HT1080 (cell line): ENCODE measurements at places on chromosomes 2 and 18. TPM values are rescaled to one million over a fixed set of nuclear protein-coding genes. Genes with fewer than 3 reads are reported as not detected.

- no peak for DNase-seq
Measured at GRCh38 chr18:2535419-2535910, 35.8 kb downstream of the METTL4 start.

DNA sequence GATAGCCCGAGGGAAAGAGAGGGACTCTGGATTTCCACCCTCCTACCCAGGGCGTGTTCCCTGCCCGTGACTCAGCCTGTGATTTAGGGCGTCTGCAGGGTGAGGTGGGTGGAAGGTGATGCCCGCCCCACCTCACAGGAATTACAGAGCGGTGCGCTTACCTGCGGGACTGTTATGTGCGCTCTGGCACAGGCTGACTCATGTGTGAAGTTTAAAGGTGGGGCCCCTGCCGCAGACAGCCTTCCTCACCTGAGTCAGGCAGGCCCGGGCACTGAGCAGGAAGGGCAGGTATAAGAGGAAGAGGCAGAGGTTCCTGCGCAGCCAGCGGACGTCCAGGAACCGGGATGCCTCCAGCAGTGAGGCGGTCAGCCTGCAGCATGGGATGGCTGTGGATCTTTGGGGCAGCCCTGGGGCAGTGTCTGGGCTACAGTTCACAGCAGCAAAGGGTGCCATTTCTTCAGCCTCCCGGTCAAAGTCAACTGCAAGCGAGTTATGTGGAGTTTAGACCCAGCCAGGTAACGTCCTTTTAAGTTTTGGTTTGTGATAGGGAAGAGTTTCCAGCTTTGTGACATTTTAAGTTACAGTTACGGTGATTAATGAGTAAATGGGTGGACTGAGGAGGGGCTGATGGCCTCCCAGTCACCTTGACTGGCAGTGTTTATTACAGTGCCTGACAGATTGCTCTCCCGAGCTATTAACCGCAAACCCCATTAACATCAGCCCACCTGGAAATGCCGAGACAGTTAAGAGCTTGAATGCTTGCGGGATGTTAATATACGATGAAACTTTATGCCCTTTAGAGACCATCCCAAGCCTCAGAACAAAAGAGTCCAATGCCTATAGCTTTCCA is 141.6 kb upstream of the TTC39C start:
- no peak for DNase-seq

DNA sequence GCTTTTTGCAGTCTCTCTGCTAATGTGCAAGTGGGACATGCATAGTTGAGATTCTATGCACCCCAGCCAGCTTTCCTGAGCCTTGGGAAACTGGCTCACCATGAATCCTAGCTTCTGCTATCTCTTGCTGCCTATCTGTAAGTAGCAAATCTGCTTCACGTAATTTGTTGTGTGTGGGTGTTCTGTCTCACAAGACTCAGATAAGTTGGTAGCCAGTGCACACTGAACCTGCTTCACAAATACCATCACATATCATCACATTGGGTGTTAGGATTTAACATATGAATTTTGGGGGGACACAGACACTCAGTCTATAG is 13.9 kb upstream of the VRK2 start:
- no peak for DNase-seq

DNA sequence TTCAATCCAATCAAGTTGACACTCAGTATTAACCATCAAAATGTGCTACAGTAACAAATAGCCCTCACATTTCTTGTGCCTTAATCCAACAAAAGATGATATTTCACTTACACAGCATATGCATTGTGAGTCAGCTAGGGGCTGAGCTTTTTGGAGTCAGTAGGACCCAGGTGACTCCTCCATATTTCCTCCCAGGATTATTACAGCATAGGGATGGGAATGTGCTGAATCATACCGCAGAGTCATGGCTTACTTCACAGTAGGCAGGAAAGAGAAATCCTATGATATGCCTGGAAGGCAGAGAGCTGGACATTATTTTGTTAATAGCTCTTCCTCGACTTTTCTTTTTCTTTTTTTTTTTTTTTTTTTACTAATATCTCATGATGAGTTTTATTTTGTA is 153.3 kb downstream of the TMEM182 start:
- DNase-seq: peak; percentile 94

DNA sequence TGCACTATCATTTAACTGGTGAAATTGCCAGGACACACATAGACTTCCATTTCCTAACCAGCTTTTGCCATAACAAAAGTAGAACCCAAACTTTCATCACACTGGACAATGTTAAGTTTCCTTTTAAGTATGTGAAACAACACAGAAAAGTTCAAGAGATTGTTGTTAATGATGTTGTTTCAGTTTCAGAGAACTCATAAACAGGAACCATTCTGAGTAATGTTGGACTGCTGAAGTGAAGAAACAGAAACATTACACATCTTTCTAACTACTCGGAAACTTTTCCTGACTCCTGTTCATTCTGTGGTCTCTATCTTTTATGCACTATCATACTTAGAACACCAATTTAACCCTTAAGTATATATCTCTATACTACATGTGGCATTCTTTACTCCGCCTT is 179.2 kb downstream of the RIT2 start:
- DNase-seq: no peak

GRCh38 chr2:95225658-95226057 is 18.3 kb downstream of the ZNF892 start:
- no peak for DNase-seq

- DNase-seq: no peak
Measured at GRCh38 chr2:241421330-241421729, 65.2 kb downstream of the FARP2 start.

- no peak for DNase-seq
Measured at GRCh38 chr2:233025706-233026105, 6.8 kb upstream of the NEU2 start.

- DNase-seq: no peak
Measured at GRCh38 chr18:33918571-33918970, 306.1 kb downstream of the NOL4 start.

GRCh38 chr2:166233244-166233643 is 105.4 kb upstream of the SCN1A start:
- DNase-seq: no peak

DNA sequence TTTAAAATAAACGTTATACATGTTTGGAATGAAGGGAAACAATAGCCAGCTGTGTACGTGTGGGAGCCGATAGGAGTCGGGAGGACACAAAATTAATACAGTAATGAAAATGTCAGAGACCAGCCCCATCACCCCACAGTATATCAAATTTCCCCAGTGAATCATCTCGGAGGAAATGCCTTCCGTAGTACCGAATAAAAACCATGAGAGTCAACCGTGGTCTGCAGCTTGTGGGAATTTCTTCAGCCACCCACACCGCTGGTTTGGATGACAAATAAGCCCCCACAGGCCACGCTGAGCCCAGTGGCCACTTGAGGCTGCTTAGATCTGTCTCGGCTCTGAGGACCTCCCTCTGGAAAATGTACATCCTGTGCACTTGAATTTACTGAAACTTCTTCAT is 133.7 kb downstream of the COL6A3 start:
- peak; percentile 98 for DNase-seq

- DNase-seq: peak; percentile 72
Measured at GRCh38 chr2:241009601-241010530, 11.4 kb downstream of the SNED1 start.

DNA sequence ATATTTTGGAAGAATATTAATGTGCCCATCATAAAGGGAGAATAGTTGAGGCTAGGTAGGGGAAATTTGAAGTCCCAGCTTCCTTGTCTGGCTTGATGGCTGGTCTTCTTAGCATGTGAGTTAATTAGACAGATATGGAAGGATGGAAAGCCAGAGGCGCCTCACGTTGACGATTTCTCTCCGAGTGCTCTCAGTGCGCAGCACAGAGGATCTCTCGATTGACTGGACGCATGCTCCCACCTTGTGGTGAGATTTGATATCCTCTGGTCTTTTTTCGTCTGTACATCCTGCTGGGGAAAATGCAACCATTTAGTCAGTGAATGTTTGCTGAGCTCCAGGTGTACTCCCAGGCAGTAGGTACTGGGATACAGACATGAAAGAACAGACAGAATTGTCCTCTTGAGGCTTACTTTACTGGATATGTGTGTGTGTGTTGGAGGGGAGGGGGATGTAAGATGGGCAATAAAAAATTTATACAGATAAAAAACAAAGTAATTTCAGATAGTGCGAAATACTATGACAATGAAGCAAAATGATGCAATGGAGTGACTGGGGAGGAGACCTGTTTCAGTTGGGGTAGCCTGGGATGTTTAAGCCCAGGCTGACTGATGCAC is 66.9 kb upstream of the ZNG1B start:
- peak; percentile 86 for DNase-seq

- DNase-seq: no peak
Measured at GRCh38 chr18:49915352-49915751, 102.0 kb upstream of the ACAA2 start.

GRCh38 chr2:187900021-187900420 is 345.8 kb upstream of the TFPI start:
- no peak for DNase-seq

DNA sequence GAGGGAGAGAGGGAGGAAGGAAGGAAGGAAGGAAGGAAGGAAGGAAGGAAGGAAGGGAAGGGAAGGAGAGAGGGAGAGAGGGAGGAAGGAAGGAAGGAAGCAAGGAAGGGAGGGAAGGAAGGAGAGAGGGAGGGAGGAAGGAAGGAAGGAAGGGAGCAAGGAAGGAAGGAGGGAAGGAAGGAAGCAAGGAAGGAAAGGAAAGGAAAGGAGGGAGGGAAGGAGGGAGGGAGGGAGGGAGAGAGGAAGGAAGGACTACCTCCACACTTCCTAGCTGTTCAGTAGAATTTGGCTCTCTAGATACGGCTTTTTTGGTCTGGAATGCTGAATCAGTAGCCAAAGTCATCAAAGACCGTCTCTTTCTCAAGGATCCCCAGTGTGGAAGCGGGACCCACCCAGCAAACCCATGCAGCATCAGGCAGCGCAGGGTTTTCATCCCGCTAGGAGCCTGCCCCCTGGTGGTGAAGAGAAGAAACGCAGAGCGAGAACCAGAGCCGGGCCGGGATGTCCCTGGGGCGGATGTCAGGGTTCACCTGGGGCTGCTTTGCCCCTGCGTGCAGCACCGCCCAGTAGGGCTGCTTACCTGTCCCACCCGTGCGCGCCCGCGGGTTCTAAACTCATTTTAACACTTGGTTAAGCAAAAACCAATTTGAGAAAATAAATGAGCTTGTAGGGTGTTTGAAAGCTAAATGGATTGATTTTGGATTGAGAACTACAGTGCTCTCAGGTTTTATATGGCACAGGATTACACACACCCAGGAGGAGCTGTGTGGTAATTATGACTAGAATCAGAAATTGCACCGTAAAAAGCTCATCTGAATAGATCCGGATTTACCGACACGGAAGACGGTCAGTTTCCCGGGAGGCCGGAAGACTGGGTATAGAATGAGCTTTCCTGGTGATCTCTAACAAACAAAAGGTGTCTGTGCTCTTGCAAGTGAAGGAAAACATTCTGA is 48.1 kb upstream of the ARL4C start:
- peak; percentile 72 for DNase-seq

- peak; percentile 99 for DNase-seq
Measured at GRCh38 chr2:38602732-38603401, at the start of gene HNRNPLL. TSS of gene HNRNPLL (minus strand) at chr2:38602928. CDS start at chr2:38602626, 302 bp downstream.

DNA sequence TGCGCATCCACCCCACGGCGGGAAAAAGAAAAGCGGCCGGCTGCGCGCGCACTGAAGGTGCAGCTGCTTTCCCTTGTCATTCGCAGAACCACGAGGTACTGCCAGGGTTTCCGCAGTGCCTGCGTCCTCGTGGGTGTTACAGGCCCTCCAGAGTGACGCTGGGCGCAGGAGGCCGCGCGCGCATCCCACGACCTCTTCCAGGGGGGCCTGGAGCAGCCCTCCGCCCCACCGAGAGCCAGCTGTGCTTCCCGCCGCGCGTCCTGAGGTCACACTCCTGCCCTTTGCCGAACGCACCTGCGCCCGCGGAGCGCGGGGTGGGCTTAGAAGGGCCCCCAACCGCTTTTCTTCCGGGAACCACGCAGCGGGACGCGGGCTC is 378 bp upstream of the IAH1 start:
- DNase-seq: no peak

- peak; percentile 72 for DNase-seq
Measured at GRCh38 chr2:84846041-84846663, 34.7 kb downstream of the TRABD2A start.

The STAT4 gene
- total RNA-seq: not detected in 2 replicates

The GPR75 gene
- 0.70 and 1.2 TPM in 2 replicates for total RNA-seq

The CYP27A1 gene
- not detected in 2 replicates for total RNA-seq

The CPO gene
- total RNA-seq: 0.10 TPM in 1 of 2 replicates, not detected in the other

The IL1A gene
- total RNA-seq: 0.85 and 1.1 TPM in 2 replicates

The DNAJC5G gene
- total RNA-seq: not detected in 2 replicates

The SLC5A7 gene
- not detected in 2 replicates for total RNA-seq
